ENCODE measurements at places on chromosomes 7 and 10.

DNA sequence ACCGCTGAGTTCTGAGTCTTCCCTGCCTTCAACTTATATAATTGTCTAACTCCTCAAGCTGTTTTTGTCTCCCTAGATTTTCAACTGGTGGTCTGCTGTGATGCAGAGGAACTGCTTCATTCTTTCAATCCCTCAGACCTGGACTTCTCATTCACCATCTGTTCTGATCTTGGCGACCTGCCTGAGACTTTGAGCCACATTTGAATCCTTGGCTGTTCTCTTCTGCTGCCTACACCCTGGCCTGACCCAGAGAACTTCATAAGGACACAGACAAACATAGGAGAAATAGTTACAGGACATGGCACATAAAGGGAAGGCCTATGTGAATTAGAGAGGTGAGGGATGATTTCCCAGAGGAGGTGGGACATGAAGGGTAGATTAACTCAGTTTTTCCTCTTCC, 326.7 kb downstream of the PTEN start:
- DNase-seq = no peak

GRCh38 chr10:103879831-103880230, 24.5 kb upstream of the SH3PXD2A start:
- no peak for DNase-seq

GRCh38 chr7:125444864-125445263, 515.2 kb upstream of the POT1 start:
- DNase-seq = no peak

GRCh38 chr7:29494350-29494749, 69.3 kb upstream of the PRR15 start:
- DNase-seq = no peak

GRCh38 chr10:113221756-113222168, 271.7 kb downstream of the TCF7L2 start:
- DNase-seq = no peak

- DNase-seq = peak; percentile 99
These were observed 106.4 kb upstream of the SDK1 start for GRCh38 chr7:3194501-3195141.

DNA sequence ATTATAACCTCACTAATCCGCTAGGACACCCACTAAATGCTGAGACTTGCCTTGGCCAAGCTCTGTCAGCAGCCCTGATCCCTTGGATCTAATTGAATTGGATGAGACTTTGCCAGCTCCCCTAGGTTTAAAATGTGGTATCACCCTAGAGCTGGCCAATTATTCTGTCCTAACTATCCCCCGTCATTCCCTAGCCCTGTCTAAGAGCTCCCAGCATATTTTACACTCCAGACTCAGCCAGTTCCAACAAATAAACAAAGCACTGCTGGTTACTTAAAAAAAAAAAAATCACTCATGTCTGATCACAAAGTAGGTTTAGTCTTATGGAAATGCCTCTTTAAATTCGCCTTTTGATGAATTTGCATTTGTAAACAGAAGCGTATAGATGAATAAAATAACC, 147.9 kb upstream of the EGR2 start:
- DNase-seq = no peak

- DNase-seq = no peak
These were observed 44.7 kb downstream of the AVL9 start for GRCh38 chr7:32539919-32540531.

GRCh38 chr10:113920114-113920513, 65.7 kb downstream of the NHLRC2 start:
- DNase-seq = no peak

DNA sequence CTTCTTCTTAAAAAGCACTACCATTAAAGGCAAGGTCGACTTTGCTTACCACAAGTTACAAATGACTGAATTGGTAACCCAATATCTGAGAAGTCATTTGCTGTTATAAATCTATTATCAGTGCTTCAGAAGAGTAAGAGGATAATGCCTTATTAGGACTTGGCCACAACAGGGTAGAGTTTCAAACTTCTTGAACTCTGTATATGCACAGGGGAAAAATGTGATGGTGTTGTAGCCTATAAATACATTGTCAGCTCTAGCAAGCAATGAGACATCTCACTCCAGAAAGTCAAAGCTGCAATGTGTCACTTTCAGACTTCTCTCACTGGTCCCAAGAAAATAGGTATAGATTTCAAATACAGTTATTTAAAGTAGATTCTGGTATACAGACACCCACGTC, 9.3 kb downstream of the TFEC start:
- no peak for DNase-seq

DNA sequence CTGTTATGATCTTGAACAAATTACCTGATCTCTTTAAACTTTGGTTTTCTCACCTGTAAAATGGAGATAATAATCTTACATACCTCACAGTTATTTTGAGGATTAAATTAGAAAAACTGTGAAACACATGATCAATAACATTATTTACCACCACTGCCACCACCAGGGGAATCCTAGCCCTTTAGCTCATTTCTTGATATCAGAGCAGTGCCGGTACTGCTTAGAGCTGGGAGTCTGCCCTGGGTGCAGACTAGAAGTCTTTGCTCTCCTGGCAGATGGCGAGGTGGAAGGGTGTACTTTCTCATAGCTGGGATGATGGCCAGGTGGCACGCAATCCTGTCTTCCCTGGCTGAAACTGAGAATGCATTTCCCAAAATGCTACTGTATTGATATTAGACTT, 12.7 kb upstream of the EFCAB10 start:
- DNase-seq = no peak

DNA sequence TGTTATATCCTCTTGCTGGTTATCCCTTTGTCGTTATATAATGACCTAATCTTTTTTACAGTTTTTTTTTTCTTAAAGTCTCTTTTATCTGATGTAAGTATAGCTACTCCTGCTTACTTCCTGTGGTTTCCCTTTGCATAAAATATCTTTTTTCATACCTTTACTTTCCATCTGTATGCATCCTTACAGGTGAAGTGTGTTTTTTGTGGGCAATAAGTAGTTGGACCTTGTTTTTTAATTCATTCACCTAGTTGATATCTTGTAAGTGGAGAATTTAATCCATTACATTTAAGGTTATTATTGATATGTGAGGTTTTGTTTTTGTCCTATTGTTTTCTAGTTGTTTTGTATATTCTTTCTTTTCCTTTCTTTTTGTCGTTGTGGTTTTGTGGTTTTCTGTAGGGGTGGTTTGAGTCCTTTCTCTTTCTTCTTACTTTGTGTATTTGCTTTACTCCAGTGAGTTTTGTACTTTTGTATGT, 168.6 kb downstream of the MLLT10 start:
- no peak for DNase-seq

DNA sequence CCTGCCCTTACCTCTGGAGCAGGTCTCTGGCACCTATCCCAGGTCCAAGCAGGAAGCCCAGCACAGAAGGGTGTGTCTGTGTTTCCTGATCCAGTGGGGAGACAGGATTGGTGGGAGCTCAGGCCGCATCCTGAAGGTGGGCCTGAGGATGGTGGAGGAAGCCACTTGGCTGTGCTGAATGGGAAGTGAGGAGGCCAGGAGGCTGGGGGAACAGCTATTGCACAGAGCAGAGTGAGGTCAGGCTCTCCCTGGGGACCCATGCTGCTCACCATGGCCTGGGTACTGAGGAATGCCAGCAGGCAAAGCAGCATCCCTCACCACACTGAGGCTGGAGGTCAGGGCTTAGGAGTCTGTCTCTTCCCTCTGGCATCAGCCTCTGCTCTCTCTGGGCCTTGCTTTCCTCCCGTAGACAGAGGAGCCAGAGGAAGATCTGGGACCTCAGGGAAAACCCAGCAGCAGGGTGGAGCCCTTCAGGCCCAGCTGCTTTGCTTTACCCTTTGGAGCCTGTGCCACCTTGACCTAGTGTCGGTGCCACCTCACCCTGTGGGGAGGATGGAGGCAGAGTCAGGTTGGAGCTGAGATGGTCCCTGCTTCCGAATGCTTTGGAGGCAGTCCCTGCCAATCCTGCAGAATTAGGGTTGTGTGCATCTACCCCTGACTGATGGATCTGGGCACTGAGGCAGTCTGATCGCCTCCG, 39.0 kb downstream of the CDH23 start:
- DNase-seq = no peak

DNA sequence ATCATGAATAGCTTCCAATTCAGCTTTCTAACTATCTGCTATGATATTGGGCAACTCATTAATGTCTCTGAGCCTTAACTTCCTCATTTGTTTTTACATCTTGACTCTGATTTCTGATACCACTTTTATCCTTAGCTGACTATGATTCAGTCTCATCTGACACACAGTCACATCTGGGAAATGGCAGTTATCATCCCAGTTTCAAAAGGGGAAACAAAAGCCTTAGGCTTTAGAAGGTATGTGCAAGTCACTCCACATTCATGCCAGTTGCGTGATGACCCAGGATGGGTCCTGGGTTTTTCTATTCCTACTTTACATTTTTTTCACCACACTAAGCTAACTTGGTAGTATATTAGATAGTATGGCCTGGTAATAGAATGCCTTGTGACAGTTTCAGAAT, 12.7 kb downstream of the SCIN start:
- no peak for DNase-seq

DNA sequence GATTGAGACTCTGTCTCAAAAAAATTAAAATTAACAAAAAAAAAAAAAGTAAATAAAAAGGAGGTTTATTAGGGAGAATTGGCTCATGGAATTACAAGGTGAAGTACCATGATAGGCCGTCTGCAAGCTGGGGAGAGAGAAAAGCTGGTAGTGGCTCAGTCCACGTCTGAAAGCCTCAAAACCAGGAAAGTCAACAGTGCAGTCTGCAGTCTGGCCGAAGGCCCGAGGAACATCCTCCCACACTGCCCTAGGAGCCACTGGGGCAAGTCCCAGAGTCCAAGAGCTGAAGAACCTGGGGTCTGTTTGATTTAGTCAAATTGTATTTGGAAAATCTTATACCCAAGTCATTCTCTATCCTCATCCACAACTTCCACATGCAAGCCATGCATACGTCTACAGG, 59.0 kb upstream of the RAB18 start:
- no peak for DNase-seq

GRCh38 chr10:101576211-101576863, 11.7 kb downstream of the POLL start:
- no peak for DNase-seq

GRCh38 chr7:98556288-98556687, 60.8 kb upstream of the NPTX2 start:
- no peak for DNase-seq
